ENCODE measurements at places on chromosomes 12 and 14.

DNA sequence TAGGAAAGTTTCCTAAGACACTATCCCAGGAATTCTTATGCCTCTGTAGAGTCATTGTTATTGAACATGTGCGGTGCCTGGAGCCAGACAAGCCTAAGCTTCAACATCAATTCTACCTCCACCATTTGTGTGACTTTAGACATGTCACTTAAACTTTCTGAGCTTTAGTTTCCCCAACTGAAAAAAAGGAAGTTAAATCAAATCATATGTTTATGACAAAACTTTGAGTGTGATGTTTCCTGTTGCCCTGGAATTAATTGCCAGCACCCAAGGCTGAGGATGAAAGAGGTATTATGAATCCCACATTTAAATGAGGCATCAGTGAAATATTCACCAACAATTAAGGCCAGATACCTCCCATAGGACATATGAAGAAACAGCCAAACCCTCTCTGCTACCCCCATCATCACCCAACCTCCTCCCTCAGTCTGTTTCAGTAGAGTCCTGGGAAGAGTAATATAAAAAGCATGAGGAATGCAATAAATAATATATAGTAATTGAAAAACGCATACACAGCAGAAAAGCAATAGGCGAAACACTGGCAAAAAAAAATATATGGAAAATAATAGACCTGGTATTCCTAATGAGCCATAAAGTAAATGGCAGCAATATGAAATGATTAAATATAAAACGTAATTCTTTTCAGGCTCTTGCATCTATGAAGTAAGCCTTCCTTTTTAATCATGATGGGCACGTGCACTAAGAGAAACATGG, 182.0 kb upstream of the DCN start:
- DNase-seq = no peak

- no peak for DNase-seq
Observed at GRCh38 chr14:68245146-68246073, 425.8 kb downstream of the RAD51B start.

- no peak for DNase-seq
Observed at GRCh38 chr12:76863837-76864236, 15.0 kb downstream of the CSRP2 start.

DNA sequence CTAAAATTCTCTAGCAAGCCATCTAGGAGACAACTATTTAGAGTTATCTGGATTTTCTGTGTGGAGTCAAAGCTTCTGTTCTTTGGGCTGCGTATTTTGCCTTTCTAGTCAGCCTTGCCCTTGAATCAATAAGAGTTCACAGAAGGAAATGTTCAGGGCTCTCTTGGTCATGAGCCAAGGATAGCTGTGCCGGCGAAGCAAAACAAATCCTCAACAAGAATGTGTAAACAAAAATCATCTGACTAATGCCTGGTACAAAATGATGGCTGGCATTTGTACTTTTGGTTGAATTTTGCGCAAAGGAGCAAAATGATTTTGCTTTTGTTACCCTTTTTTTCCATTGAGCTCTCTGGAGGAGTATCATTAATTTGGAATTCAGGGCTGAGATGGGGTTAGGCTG, 171.1 kb downstream of the DACT1 start:
- no peak for DNase-seq

GRCh38 chr12:108576660-108577234, 14.4 kb downstream of the ISCU start:
- no peak for DNase-seq

DNA sequence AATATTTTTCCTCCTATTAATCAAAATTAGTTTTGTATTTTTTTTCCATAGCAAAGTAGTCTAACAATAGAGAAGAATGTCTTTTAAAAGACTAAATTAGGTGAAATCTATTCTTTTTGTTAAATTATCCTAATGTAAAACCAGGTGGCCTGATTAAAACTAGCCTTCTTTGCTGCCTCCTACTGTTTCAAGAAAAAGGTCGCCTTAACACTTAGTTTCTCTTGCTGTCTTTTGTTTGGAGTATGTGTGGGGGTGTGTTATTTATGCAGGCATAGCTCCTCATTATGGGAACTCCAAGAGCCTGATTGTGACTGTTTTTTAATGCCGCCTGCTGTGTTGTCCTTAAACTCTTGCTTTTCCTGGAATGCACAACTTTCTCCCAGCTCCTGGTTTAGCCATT, 855.3 kb downstream of the DIO2 start:
- DNase-seq = no peak

- no peak for DNase-seq
Observed at GRCh38 chr12:28759333-28759732, 389.7 kb upstream of the FAR2 start.

DNA sequence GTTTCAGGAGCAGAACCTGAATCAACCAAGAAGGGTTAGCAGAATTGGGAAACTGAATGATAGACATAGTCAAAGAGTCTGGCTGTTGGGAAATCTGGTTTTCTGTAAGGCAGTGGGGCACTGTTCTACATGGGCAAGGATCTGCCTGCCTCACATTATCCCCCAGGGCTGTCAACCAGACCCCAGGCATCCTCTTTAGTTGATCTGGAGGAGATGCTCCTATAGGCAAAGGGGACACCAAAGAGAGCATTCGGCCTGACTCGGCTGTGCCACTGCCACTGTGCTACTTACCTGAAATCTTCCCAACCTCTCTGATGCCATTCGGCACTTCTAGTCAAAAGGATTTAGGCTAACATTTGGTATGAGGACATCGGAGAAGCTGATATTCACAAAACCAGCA, 4.1 kb downstream of the ISCU start:
- no peak for DNase-seq

DNA sequence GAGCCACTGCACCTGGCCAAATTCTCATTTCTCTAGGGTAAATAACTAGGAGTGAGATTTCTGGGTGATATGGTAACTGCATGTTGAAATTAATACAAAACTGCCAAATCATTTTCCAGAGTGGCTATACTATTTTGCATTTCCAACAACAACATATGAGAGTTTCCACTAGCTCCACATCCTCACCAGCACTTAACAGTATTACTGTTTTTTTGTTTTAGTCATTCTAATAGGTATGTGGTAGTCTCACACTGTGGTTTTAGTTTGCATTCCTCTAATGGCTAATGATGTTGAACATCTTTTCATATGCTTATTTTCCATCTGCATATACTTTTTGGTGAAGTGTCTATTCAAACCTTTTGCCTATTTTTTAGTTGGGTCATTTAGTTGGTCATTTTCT, 5.8 kb upstream of the ZFP36L1 start:
- no peak for DNase-seq

DNA sequence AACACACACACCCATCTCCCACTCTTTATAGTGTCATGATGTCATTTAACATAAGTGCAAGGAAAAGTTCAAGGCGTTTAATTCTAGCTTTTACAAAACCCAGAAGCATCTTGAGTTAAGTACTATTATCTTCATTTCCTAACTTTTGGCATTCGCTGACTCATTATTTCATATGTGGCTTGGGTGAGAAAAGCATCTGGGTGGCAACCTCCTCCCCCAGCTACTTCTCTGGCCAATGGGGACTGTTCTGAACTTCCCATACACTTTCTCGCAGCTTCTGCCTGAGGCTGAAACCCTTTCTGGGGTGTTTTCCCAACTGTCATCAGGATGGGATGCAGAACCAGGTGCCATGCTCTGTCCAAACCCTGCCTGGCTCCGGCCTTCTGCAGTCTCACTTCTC, 2.8 kb upstream of the MARK3 start:
- no peak for DNase-seq

DNA sequence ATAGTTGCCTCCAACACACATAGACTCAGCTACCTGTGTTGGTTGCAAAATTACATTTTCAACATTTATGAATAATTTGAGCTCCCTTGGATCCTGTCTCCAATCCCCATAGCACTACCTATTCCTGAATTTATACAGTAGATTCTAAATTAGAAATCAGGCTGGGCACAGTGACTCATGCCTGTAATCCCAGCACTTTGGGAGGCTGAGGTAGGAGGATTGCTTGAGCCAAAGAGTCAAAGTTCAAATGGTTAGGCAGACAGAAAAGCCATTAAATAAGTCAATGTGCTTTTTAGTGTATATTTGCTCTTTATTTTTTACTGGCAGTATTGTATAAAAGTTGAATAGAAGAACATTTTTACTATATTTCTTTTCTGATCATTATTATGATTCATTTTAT, 24.9 kb upstream of the C2CD5 start:
- no peak for DNase-seq

GRCh38 chr12:12121061-12121460, 50.3 kb downstream of the BCL2L14 start:
- DNase-seq = no peak

GRCh38 chr14:95097385-95097784, 59.9 kb downstream of the DICER1 start:
- no peak for DNase-seq

- no peak for DNase-seq
Observed at GRCh38 chr12:5650829-5651461, 219.0 kb downstream of the NTF3 start.

DNA sequence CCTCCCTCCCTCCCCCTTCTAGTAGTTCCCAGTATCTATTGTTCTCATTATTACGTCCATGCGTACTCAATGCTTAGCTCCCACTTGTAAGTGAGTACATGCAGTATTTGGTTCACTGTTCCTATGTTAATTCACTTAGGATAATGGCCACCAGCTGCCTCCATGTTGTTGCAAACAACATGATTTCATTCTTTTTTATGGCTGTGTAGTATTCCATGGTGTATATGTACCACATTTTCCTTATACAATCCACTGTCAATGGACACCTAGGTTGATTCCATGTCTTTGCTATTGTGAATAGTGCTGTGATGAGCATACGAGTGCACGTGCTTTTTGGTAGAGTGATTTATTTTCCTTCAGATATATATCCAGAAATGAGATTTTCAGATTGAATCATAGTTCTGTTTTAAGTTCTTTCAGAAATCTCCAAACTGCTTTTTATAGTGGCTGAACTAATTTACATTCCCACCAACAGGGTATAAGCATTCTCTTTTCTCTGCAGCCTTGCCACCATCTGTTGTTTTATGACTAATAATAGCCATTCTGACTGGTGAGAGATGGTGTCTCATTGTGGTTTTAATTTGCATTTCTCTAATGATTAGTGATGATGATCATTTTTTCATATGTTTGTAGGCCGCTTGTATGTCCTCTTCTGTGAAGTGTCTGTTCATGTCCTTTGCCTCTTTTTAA, 17.9 kb upstream of the CLEC7A start:
- DNase-seq = no peak

DNA sequence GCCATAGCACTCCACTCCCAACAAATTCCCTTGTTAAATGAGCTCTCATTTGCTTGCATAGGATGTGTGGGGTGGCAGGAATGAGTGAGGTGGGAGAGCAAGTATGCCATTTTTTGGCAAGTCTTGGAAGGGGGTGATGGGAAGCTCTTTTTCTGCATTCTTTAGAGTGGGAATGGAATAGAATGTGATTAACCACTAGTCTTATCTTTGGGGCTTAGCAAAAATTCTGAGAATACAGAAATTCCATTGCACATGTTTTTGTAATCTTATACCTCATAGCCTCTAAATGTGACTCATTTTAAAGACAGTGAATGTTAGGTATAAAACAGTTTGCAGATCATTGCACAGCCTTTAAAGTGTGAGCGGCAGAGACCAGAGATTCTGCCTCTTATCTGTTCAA, 28.4 kb upstream of the NEDD1 start:
- DNase-seq = no peak

GRCh38 chr14:20409226-20409625, 4.1 kb downstream of the TEP1 start:
- DNase-seq = no peak

GRCh38 chr14:61663312-61663979, 31.9 kb upstream of the HIF1A start:
- DNase-seq = peak; percentile 64

DNA sequence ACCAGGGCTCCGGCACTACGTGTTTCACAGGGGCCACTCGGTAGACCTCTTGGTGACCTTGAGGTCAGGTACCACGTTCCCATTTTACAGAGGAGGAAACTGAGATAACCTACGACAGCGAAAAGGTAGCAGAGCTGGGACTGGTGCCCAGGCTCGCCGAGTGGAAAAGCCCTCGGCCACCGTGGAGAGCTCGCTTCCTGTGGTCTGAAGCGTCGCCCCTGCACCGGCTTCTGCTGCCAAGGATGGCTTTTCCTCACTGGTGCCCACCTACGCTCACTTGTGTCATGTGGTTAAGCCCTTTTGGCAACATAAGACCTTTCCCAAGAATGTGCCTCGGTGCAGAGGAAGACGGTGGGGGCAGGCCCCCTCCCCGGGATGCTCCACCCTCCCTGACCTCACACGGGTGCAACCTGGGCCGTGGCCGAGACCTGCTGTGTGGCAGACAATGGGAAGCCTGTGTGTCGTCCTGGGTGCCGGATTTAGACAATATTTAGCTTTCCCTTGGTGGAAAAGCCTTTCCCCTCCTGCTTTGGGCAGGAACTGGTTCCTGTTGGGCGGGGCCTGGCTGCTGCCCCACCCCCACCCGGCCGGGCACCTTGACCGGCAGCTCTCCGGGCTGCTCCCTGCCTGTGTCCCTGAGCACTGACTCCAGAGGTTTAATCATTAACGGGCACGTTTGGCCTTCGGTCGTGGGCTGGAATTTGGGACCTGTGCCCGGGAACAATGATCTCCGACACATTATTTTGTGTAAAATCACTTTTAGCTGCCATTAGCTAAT, 32.4 kb upstream of the PPP1R13B start:
- DNase-seq = no peak

DNA sequence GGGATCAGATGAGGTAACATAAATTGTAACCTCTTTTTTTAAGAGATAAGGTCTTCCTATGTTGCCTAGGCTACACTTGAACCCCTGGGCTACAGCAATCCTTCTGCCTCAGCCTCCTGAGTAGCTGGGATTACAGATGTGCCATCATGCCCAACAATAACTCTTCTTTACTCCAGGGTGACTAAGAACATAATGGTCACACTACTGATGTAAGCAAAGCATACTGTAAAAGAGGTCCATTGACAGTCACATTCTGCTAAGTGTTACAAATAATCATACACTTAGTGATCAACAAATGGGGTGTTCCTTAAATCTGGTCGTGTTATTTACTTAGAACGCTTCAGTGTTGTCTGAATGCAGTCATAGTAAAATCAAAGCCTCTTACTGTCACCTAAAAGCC, 68.9 kb downstream of the EPS8 start:
- no peak for DNase-seq

- DNase-seq = no peak
Observed at GRCh38 chr12:123058481-123058880, 78.0 kb downstream of the ARL6IP4 start.

DNA sequence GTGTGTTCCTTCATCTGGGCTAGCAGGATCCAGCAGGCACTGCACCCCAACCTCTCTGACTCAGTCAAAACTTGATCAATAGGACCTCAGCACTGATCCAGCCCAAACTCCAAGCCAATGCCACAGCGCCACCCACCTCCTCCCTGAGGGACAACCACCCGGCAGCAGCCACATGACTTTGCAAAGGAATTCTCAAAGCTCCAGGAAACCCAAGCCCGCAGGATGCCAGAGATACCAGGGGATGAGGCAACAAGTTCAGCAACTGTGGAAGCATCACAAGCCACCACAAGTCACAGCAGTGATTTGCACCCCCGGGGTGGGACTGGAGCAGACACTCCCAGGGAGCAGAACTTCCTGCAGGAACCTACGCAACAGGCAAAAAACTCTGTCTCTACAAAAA, 37.3 kb downstream of the ACTN1 start:
- no peak for DNase-seq
